ENCODE measurements at places on chromosomes 7 and 10. TPM values are rescaled to one million over a fixed set of nuclear protein-coding genes. Genes with fewer than 3 reads are reported as not detected.

DNA sequence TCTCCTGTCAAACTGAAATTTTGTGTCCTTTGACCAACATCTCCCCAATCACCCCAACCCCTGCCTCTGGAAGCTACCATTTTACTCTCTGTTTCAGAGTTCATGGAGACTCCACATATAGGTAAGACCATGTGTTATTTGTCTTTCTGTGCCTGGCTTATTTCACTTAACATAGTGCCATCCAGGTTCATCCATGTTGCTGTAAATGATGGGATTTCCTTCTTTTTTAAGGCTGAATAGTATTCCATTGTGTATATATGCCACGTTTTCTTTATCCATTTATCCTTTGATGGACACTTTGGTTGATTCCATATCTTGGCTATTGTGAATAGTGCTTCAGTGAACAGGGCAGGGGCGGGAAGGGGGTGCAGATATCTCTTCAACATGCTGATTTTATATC, 18.0 kb upstream of the FBXW4 start:
- H3K4me1 ChIP-seq = peaks cover 3% of the 10 kb centered on the region
- no peak overlapping the region for H3K27ac ChIP-seq
- H3K27me3 ChIP-seq = no peaks in the 10 kb centered on the region
- H3K36me3 ChIP-seq = no peaks in the 10 kb centered on the region

The GFRA1 gene
- 153 TPM for total RNA-seq

DNA sequence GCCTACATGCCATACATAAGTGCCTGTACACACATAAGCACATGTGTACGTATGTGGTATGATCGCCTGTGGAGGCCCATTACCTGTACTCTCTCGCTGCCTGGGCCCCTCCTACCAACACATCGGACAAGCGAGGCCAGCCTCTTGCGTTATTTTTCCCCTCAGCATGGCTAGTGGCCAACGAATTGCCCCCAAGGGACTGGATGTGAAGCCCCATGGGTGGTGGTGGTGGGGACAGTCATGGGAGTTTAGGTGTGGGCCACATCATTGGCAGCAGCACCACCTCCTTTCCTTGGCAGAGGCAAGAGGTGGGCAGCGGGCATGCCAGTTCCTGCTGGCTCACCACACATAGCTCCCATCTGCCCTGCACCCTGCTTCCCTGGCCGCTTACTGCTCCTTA, 10.0 kb downstream of the GRK5 start:
- no peaks in the 10 kb centered on the region for H3K4me1 ChIP-seq
- no peaks in the 10 kb centered on the region for H3K36me3 ChIP-seq
- H3K27me3 ChIP-seq = no peaks in the 10 kb centered on the region
- H3K27ac ChIP-seq = no peak overlapping the region

DNA sequence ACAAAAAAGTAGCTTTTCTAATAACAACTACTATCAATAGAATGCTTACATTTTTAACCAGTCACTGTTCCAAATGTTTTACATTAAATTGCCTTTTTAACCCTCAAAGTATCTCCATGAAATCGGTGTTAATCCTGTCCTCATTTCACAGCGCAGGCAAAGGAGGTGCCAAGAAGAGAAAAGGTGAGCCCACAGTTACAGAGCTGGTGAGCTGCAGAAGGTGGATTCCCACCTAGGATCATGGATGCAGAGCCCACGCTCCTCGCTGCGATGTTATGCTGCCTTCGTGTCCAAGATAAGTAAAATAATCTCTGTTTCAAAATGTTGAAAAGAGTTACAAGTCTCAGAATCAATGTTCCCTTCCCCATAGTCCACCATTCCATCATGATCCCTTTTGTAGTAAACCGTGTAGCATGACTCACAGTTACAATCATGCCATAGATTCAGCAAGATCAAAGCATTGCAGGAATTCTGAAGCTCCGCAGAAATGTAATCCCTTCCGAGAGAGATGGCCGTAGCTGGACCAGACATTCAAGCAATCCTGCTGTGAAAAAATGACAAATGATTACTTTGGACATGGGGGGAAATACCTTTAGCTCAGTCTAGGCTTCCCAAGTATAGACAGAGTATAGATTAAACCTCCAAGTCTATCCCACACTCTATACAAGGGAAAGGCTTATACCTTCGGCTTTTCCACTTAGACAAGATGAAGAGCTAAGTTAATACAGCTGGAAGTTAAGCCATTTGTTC, 394.7 kb upstream of the AKR1E2 start:
- no peaks in the 10 kb centered on the region for H3K4me1 ChIP-seq
- H3K4me3 ChIP-seq = no peak overlapping the region
- H3K27me3 ChIP-seq = no peaks in the 10 kb centered on the region
- DNase-seq = no peak
- H3K27ac ChIP-seq = no peak overlapping the region
- no peaks in the 10 kb centered on the region for H3K36me3 ChIP-seq

GRCh38 chr10:18217577-18217976, 77.4 kb downstream of the CACNB2 start:
- no peak overlapping the region for H3K27ac ChIP-seq
- no peaks in the 10 kb centered on the region for H3K27me3 ChIP-seq
- H3K36me3 ChIP-seq = no peaks in the 10 kb centered on the region
- no peaks in the 10 kb centered on the region for H3K4me1 ChIP-seq
- H3K4me3 ChIP-seq = no peak overlapping the region

- H3K27me3 ChIP-seq = no peaks in the 10 kb centered on the region
- H3K36me3 ChIP-seq = no peaks in the 10 kb centered on the region
- H3K4me1 ChIP-seq = no peaks in the 10 kb centered on the region
- DNase-seq = no peak
Observed at GRCh38 chr10:12463459-12463838, 114.1 kb downstream of the CAMK1D start.

DNA sequence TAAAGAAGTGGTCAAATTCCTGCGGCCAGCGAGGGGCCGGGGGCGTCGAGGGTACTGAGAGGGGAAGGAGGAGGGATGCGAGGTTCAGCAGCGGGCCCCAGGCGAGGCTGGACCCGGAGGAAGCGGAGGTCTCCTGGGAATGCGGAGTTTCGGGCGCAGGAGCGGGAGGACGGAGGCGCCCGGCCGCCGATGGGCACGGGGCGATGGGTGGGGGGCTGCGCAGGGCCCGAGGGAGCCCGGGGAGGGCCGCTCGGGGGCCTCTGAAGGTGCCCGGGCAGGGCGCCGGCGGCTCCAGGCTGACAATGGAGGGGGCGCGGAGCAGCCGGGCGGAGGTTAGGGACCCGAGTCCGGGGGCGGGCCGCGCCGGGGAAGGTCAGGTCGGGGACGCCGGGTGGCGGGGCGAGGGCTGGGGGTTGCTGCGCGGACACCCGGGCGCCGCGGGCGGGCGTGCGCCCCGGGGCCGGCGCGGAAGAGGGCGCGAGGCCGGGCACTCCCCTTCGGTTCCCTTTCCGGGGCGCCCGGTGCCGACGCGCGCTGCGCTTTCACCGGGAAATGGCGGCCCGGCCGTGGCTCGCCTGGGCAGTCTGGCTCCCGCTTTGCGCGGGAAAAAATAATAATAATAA, 683 bp downstream of the MACROH2A2 start:
- no peaks in the 10 kb centered on the region for H3K36me3 ChIP-seq
- H3K27ac ChIP-seq = peak overlapping the region; percentile 75
- no peaks in the 10 kb centered on the region for H3K4me1 ChIP-seq
- H3K27me3 ChIP-seq = no peaks in the 10 kb centered on the region
- DNase-seq = no peak
- peak overlapping the region; percentile 69 for H3K4me3 ChIP-seq

DNA sequence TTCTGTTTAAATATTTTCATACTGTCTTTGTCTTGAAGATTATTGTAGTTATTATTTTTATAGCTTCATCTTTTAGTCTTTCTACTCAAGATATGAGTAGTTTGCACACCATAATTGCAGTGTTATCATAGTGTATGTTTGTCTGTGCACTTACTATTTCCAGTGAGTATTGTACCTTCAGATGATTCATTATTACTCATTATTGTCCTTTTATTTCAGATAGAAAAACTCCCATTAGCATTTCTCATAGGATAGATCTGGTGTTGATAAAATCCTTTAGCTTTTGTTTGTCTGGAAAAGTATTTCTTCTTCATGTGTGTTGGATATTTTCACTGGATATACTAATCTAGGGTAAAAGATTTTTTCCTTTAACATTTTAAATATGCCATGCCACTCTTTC, 646.2 kb upstream of the GRM3 start:
- no peaks in the 10 kb centered on the region for H3K4me1 ChIP-seq
- no peak overlapping the region for H3K27ac ChIP-seq
- H3K27me3 ChIP-seq = no peaks in the 10 kb centered on the region
- no peak overlapping the region for H3K4me3 ChIP-seq
- DNase-seq = no peak

- no peaks in the 10 kb centered on the region for H3K4me1 ChIP-seq
- no peaks in the 10 kb centered on the region for H3K36me3 ChIP-seq
- DNase-seq = no peak
- H3K4me3 ChIP-seq = no peak overlapping the region
Observed at GRCh38 chr10:11864727-11865126, 41.6 kb downstream of the PROSER2 start.

DNA sequence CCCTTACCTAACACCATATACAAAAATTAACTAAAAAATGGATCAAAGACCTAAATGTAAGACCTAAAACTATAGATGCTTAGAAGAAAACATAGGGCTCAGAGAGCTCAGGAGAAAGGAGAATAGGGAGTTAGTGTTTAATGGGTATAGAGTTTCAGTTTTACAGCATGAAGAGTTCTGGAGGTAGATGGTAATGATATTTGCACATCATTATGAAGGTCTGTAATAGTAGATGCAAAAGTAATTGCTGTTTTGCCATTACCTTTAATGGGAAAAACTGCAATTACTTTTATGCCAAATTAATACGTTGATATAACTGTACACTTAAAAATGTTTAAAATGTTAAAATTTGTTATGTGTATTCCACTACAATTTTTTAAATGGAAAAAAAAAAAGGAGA, 39.2 kb upstream of the NANOS1 start:
- H3K27me3 ChIP-seq = no peaks in the 10 kb centered on the region
- no peak for DNase-seq
- H3K4me1 ChIP-seq = no peaks in the 10 kb centered on the region
- H3K36me3 ChIP-seq = no peaks in the 10 kb centered on the region

Data from breast epithelium (tissue), 4 donors.